Suppressor macrophage treated with lipopolysaccharide for 1 hour (primary cell): ENCODE measurements at places on chromosomes 2 and 18.

GRCh38 chr18:47591429-47591828 is 339.0 kb downstream of the SMAD2 start:
- no peak for DNase-seq

- DNase-seq = no peak
Measured at GRCh38 chr2:188297978-188298377, 6.3 kb downstream of the GULP1 start.

DNA sequence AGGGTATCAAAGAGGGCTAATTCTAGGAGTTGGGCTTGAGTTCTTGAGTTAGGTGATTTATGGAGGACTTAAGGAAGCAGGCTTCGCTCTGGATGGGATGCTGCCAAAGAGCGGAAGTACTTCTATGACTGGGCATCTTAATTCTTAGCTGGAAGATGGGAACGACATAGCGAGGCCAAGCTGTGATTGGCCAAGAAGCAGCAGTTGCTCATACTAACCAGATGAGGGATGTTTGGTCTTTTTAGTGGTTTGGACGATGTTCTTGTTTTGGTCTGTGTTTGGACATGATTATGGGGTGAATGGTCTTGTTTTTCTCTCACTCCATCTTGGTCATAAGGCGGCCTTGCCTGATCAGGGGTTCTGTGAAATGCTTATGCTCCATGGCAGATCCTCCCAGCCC is 133.7 kb downstream of the MSH2 start:
- DNase-seq = no peak

DNA sequence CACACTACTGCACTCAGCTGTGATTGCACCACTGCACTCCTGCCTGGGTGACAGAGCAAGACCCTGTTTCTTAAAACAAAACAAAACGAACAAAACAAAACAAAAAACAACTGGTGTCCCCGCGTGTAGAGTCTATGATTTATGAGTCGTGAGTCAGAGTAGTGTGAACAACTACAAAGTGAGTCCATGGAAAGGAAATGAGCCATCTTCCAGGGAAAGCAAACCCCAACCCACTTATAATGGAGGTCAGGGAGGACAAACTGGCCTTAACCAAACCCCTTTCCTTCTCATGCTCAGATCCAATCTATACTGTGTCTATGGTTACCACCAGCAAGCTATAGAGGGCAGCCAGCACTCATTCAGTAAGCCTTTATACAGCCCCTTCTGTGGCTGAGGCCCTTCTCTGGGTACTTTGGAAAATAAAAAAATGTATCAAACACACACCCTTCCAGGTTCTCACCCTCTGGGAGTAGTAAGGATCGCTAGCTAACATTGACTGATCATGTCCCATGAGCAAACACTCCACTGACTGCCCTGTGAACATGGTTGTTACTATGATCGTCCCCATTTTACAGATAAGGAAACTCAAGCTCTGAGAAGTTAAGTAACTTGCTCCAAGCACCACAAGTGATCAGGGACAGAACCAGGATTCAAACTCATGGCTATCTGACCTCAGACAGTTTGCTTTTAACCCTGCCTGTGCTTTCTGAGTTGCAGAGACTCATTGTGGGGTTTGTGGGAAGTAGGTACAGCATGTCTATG is 24.7 kb upstream of the COLEC12 start:
- peak; percentile 62 for DNase-seq

DNA sequence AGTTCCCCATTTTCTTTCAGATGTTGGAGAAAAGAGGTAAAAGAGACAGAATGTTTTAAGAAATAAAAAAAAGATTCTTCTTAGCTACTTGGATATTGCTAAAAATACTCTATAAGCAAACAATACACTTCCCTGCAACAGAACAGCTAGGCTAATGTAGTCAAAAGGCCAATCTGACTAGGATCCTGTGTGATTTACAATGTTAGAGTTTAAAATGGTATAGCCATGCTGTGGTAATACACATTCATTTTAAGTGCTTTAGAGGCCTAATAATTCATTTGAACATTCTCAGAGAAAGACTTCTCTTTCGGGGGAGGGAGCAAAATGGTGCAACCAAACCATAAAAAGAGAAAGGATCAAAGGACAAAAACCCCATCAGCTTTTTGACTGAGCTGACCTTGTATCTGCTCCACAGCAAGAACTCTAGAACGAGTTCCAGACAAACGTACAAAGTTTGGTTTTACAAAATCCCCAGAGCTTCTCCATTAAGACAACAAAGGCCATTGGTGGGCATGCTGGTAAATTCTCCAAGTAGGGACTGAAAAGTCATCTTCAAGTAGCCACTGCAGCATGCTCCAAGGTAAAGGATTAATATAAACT is 200.2 kb downstream of the STK39 start:
- no peak for DNase-seq

DNA sequence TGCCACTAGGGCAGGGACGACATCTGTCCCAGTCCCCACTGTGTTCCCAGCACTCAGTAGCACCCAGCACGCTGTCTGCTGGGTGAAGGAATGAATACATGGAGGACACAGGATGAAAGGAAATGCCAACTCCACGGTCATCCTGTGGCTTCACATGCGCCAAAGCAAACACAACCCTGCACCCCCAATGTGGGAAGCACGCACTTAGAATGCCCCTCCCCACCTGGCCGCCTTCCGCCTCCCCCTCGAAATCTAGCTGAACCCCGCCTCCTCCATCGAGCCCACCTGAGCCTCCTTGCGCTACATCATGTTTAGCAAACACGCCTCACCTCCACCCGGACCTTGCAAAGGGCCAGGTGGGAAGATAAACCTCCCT is 33.9 kb downstream of the ADCY3 start:
- no peak for DNase-seq

DNA sequence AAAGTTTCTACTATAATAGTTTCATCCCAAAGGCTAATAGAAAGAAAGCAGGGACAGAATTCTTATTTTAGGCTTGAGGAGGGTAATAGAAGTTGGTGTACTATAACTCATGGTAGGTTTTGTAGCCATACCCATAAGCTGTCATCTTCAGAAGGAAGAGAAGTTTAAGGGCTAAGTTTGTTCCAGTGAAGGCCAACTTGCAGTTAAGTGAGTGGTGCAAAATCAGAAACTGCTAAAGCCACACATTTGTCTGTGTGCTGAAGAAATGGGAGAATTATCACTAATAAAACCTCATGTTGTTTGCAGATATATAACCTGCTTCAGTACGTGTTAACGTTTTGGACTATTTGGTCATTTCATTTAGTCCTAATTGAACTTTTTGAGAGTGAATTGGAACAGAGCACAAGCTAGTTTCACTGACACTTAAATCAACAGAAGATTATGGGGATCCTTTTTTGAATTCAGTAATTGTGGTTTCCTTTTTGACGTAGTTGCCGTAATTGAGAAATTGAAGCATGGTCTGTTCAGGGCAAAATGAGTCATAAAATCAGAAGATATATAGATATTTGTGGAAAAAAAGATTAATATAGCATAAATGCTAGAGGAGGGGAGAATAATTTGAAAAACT is 69.1 kb downstream of the PHLPP1 start:
- peak; percentile 69 for DNase-seq

DNA sequence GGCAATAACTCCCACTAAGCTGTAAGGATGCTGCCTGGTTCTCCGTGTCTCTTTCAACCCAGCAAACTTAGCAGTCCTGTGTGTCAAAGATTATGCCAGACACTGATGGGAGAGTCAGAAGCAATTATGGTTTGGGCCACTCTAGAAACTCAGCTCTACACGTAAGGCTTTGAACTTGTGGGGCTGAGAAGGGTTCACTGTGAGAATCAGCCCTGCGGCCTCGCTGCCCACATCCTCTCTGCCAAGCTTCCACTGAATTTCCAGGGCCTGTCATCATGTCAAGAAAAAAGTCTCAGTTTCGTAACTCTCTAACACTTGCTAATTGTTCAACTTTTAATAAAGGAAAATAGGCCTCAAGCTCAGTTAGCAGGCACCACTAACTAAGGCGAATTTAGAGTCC is 308.8 kb upstream of the LYPD1 start:
- DNase-seq = no peak

DNA sequence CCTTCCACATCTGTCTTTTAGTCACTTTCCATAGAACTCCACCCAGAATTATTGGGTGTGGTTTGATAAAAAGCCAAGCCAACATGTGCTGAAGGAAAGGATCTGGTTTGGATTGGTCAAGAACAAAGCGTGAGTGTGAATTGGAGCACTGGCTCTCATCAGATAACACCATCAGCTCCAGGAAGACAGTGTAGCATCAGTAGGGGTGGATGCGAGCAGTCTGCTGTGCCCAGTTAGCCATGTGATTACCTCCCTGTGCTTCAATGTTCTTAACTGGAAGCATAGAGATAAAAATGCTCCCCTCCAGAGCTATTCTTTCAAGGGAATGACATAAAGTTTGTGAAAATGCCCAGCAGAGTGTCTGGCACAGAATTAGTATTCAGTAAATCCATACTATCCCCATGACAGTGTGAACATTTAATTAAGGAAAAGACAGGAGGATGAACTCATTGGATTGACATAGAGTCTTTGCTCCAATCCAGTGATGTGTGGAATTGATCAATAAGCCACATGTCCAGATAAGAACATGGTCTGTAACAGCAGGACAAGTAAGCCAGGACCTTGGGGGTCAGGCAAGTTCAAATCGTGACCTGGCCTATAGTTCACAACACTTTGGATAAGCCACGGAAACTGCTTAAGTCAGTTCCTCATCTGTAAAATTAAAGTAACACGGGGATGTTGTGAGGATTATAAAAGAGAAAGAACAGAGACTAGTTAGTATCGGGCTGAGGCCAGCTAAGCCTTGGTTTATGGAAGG is 68.0 kb downstream of the FAM124B start:
- DNase-seq = no peak

- peak; percentile 70 for DNase-seq
Measured at GRCh38 chr2:105744091-105744908, 412 bp upstream of the NCK2 start.

DNA sequence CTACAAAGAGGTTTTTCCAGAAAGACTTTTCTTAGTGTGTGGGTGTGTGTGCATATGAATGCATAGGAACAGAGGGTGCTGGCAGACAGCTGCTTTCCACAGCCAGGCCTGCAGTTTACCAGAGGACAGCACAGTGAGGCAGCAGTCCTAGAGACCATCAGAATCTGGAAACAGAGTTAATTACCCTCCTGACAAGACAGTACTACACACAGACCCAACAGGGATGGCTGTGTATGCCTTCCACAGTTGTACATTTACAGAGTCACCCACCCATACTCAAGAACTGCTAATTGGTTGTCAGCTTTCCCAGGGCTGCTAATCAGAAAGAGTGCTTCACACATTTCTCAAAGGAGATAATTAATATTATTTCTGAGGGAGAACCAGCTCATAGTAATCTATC is 104.7 kb downstream of the FEZ2 start:
- no peak for DNase-seq

- no peak for DNase-seq
Measured at GRCh38 chr2:1824202-1824905, 80.0 kb upstream of the PXDN start.

DNA sequence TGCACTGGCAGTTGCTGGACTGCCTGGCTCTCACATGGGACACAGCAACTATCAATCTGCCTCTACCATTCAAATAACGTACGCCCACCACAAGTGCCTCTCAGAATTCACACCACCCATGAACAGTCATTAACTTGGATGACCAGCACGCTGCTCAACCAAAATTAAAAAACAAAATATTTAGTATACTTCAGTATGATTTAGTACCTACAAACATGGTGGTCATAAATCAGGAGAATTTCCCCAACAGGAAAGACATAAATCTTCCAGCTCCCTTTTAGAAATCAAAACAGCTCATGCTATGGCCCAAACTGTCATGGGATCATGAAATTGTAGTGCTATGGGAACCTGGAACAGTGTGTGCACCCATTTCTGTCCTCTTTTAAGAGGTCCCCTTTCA is 317.4 kb upstream of the ETAA1 start:
- no peak for DNase-seq

GRCh38 chr2:227607941-227608340 is 6.7 kb downstream of the SCYGR3 start:
- peak; percentile 68 for DNase-seq

DNA sequence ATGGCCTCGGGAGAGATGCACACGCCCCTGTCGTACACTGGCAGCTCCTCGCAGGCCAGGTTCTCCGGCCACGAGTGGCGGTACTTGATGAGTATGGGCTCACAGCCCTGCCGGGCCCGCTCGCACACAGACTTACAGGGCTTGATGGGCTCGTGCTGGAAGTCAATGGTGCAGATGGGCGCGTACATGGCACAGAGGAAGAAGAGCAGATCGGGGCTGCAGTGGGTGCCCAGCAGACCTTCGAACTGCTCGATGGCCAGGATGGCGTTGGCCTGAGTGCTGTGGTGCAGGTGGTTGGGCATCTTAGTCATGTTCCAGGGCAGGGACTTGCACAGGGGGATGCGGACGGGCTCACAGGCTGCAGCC is 359 bp downstream of the FRZB start:
- DNase-seq = no peak

- no peak for DNase-seq
Measured at GRCh38 chr2:109324861-109325260, 195.9 kb downstream of the SH3RF3 start.

DNA sequence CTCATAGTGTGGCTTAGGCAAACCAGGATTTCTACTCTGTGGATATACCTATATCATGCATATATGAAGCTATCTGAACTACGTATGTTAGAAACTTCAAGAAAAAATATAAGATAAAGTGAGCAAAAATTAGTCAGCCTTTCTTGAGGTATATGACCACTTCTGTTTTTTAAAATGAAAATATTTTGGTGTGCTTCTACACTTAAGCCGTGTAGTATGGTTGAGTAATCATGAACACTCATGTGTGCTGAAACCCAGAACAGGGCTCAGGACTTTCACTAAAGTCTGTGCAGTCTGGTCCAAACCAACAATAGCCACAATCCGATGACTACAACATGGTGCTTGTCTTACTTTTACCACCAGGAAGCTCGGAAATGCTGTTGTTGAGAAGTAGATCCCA is 48.9 kb upstream of the TMEM177 start:
- DNase-seq = no peak

GRCh38 chr2:127753374-127753773 is 52.1 kb downstream of the SFT2D3 start:
- DNase-seq = no peak

- DNase-seq = no peak
Measured at GRCh38 chr2:54577944-54578647, 122.0 kb downstream of the SPTBN1 start.

- no peak for DNase-seq
Measured at GRCh38 chr2:138177693-138178092, 213.4 kb downstream of the HNMT start.

- DNase-seq = no peak
Measured at GRCh38 chr2:147294825-147295392, 549.9 kb upstream of the ACVR2A start.
